ENCODE measurements at places on chromosomes 2 and 18.

- DNase-seq, result peak; percentile 60
Observed at GRCh38 chr2:135797497-135798274, 39.3 kb downstream of the LCT start.

DNA sequence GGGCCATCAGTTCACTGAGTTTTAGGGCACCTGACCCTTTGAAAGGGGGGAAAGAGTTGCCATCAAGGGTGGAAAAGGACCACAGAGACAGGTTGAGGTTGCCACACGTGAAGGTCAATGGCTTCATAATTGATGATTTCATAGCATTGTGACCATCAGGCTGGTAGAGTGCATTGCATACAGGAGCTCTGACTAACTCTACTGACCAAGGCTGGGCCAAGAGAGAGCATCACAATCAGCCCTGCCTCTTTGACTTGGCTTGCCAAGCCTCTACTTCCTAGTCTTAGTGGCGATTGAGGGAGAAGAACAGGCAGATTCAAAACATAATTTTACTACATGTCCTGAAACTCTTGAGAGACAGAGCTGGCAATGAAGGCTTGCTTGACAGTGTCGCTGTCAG, 5.8 kb upstream of the TNP1 start:
- no peak for DNase-seq

GRCh38 chr2:41914936-41915335, 132.9 kb upstream of the PKDCC start:
- DNase-seq, result no peak

DNA sequence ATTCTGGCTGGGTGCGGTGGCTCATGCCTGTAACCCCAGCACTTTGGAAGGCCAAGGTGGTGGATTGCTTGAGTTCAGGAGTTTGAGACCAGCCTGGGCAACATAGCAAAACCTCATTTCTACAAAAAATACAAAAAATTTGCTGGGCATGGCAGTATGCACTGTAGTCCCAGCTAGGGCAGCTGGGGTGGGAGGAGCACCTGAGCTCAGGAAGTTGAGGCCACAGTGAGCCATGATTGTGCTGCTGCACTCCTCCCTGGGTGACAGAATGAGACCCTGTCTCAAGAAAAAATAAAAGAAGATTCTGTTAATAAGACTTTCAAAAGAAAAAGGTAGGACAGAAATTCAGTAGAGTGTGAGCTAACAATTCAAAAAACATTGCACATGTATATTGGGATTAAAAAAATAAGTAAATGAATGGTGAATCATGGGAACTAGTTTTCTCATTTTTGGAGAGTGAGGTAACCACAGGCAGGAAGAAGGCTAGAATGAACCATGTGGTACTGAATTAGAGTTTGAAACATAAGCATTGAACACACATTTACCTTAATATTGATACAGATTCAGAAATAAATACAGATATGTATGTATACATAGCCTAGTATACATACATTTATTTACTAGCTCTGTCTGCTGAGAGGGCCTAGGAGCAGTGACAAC, 53.5 kb downstream of the NCOA1 start:
- no peak for DNase-seq

DNA sequence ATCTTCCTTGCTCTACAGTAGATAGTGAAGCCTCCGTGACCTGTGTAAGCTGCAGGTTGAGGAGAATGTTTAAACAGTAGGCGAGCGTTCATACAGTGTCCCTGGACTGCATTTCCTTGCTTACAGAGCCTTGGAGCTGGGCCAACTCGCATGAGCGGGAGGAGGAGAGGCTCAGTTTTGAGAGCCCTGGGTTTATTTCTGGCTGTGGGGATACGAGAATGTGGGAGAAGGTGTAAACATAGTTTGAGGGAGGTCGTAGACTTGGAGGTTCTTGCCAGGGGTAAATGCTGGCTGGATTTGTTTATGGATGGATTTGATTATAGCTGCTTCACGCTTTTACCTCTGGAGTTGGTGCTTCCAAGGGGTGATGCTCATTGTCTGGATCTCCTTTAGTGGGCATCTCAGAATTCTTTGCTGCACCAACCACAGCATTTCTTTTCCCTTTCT, 20.8 kb downstream of the CRIM1 start:
- no peak for DNase-seq

DNA sequence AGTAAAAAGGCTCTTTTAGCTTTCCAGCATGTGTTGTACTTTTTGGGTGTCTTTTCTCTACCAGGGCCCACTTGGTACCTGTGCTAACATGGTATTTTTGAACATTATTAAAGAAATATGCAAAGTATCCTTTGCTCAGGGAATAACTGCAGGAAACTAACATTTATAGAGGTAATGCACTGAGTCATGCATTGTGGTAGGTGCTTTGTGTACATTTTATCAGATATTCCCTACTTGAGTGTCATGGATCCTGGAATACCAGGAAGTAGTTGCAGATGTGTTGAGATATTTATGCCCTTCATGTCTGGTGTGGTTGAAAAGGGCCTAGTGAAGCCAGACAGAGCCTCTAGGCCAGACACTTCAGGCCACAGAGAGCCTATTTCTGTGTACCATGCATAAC, 215.5 kb upstream of the CYRIA start:
- DNase-seq, result no peak

DNA sequence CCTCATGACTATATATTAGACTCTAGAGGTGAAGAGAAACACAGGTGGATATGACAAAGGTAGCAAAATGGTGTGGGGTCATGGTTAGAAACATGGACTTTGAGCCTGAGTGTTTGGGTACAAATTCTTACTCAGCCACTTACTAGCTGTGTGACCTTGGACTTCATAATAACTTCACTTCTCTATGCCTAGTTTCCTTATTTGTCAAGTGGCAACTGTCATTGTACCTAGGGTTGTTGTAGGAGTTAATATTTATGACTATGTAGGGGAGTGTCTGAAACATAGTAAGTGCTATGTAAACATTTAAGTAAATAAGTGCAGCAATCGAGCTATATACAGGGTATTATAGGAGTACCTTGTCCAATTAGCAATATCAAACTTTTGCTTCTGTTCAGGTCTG, 49.7 kb upstream of the RAPH1 start:
- no peak for DNase-seq

GRCh38 chr18:63683152-63683551, 19.6 kb upstream of the SERPINB11 start:
- no peak for DNase-seq
